ENCODE measurements at places on chromosomes 11 and 22.

- no peak for DNase-seq
Measured at GRCh38 chr22:39110631-39111561, 13.9 kb downstream of the APOBEC3H start.

GRCh38 chr22:27295040-27295439 lies 506.5 kb downstream of the MN1 start:
- no peak for DNase-seq

DNA sequence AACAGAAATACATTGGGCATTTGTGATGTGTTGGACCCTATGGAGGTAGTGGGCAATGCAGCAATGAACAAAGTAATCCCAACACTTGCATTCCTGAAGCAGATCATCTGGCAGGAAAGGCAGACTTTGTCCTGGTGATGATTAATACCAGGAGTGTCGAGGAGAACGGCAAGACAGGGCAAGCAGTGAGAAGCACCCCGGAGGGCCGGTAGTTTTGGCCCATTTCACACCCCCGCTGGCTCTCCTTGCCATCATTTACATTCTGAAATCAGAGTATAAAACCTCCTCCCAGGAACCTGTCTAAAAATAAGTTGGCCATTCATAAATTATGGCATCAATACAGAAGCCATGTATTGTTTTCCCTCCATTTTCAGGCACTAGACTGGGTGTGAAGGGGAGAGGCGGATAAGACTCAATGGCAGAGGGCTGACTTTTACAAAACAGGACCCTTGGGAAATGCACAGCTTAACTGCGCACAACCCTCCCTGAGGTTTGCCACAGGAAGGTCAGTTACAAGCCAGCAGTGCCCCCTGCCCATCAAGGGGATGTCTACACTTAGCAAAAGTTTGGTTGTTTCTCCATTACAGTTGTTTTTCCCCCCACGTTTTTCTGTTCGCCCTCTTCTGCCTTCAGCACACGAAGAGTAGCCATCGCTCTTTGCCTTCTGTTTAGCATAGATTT lies 55.6 kb downstream of the OPCML start:
- DNase-seq = no peak

DNA sequence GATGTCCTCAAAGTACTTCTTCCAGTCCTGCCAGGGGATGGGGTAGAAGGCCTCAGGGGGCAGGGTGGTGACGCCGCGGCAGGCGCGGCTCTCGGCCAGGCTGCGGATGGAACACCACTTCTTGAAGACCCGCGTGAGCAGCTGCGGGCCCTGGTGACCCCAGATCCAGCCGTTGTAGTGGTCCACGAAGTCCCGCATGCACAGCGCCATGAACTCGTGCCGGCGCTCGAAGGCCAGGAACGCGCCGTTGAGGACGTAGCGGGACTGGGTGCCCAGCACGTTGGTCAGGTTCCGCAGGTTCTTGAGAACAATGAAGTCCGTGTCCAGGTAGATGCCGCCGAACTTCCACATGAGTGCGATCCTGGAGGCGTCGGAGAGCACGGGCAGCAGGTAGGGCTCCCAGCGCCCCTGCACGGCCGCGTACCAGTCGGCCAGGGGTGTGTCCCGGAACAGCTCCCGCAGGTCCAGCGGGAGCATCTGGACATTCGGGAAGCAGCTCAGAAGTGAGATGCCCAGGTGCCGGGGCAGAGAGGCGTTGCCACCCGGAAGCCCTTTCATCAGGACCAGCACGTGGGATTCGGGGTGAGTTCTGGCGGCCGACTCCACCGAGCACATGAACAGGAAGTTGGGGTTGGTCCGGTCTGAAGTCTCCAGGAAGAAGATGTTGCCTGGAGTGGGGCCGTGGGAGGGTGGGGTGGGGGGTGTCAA lies 27.5 kb downstream of the A4GALT start:
- no peak for DNase-seq

DNA sequence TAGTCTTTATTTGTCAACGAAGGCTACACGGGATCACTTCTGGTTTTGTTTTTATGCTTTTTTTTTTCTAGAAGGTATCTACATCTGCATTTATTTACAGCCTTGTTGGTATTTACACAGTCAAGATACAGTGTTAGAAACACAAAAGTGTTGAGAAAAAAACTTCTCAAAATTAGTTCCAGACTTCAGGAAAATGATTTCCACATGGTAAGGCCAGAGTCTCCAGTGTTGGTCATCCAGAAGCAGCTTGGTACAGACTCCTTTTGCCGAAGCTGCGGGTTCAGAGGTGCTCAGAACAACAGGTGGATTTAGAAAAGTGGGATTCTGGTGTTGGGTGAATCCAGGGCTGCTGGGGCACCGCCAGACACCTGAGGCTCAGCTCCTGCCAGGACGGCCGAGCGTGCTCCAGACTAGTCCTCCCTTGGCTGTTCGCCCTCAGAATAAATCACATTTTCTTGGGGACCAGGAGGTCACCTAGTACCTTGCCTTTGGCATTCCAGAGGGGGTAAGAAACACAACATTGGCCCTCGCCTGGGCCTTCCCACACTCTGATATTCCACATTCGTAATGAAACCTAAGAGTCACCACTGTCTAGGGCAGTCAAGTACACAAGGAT lies 78.7 kb upstream of the NARS2 start:
- no peak for DNase-seq

DNA sequence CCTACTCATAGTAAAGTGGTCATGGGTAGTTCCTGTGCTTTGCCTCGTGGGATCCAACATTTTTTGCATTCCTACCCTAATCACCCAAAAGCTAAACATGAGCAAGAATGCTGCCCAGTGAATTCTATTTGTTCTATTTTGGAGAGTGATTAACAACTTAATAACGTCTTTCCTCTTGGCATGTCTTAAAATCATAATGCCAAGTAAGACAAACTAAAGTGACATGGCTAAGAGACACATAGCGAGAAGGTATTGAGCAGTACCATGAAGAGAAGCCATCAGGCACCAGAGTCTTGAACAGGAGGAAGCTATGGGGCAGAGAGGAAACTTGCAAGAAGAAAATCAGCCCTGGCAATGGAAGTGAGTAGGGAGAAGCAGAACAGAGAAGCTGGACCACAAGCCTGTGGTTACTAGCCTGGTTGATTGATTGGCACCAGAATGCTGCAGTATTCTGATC lies 32.0 kb downstream of the EXPH5 start:
- no peak for DNase-seq

GRCh38 chr11:93922830-93923229 lies 72.4 kb upstream of the VSTM5 start:
- no peak for DNase-seq

- DNase-seq = no peak
Measured at GRCh38 chr11:2665526-2666400, 34.0 kb downstream of the KCNQ1OT1 start.

DNA sequence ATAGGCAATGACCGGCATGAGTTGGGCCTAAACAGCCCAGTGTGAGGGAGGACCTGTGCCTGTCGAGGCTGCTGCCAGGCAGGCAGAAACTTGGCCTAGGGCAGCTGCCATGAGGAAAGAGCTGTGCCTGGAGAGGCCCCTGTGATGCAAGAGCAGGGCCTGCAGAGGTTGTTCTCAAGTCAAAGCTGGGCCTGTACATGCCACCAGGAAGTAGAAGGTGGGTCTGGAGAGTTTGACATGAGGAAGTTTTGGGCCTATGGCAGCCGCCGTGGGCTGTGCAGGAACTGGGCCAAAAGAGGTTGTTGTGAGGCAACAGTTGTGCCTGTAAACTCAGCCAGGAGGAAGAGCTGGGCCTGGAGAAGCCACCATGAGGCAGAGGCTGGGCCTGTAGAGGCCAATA lies 43.2 kb downstream of the OR4C45 start:
- DNase-seq = no peak

GRCh38 chr11:80970037-80970436 lies 1529.2 kb upstream of the TENM4 start:
- DNase-seq = no peak

GRCh38 chr11:65058419-65059054 lies at the start of gene NAALADL1:
Gene NAALADL1 (minus strand): TSS chr11:65058553. CDS start chr11:65058521, 32 bp downstream.
- peak; percentile 39 for DNase-seq

DNA sequence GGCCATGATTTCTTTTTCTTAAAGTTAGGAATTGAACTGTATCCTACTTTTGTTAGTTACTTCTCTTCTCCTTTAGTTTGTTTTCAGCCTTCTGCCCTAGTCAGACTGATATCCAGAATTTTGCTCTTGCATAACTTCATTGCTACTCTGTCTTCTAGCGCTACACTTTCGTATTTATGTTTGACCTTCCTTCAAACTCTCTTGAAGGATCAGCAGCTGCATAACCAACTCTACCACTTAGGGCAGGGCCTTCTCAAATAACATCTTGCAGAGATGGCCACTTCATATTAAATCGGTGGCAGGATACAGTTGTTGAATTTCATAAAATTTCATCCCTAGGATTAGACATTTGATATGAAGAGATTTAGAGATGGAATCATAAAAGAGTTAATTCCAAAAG lies 43.9 kb downstream of the KDM2A start:
- DNase-seq = no peak

DNA sequence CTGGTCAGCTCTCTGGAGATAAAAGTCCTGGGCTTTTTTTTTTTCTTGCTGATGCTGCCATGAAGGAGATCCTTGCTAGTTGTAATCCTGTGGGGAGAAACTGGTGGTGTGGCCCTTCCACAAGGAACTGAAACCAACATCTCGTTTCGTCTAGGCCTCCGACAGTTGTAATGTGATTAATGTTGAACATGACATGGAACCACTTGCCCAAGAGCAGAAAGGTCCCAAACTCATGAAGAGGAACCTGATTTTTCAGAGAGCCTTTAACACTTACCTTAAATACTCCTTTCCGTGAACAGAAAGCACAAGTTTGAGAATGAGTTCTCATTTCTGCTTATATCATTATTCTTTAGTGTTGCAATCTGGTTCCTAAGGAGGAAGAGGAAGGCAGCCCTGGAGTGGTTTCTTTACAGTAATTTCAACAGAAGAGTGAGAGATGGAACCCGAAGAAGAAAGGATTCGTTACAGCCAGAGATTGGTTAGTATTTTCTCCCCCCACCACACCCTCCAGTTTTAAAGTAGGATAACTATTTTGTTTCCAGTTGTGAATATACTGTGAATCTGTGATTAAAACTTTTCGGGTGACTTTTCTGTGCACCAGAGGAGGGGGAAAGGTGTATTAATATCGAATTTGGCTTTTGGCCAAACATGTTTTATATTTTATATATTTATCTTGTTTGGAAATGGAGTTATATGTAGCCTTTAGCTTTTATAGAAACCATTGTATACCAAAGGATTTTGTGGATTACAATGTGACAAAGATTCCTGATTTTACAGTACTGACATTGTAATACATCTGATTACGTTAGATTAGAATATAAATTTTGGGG lies 2.0 kb downstream of the KDM2A start:
- DNase-seq = peak; percentile 60

DNA sequence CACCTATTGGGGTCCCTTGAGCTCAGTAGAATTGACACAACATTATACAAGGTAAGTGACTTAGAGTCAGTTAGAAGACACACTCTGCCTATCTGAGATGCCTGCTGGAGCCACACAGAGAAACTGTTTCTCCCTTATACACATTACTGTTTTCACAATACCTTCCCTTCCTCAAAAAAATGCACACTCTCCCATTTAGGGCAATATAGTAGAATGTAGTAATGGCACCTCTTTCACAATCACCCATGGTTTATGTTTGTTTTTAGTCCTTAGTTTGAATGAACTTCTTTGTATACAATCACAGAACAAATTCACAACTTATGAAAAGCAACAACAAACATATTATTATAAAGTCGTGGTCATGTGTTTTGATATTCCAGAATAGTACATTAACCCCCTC lies 14.3 kb downstream of the OR52H1 start:
- DNase-seq = no peak

Measured in SW480 (cell line).